Mucosa of gallbladder (tissue), 1 donor: ENCODE measurements at places on chromosomes 2 and 18. TPM values are rescaled to one million over a fixed set of nuclear protein-coding genes. Genes with fewer than 3 reads are reported as not detected.

FBXO41 gene
- total RNA-seq = 8.5 TPM

GRCh38 chr2:195513119-195513518 lies 143.9 kb upstream of the SLC39A10 start:
- no peak for DNase-seq

CETN1 gene
- total RNA-seq = not detected

SP140L gene
- 19.5 TPM for total RNA-seq

DNA sequence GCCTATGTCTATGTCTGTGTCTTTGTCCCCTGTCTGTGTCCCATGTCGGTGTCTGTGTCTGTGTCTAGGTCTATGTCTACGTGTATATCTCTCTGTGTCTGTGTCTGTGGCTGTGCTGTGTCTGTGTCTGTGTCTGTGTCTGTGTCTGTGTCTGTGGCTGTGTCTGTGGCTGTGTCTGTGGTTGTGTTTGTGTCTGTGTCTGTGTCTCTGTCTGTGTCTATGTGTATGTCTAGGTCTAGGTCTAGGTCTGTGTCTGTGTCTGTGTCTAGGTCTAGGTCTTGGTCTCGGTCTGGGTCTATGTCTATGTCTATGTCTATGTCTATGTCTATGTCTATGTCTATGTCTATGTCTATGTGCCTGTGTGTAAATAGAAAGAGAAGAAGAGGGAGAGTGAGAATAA lies 11.9 kb downstream of the IL1R2 start:
- no peak for DNase-seq

- DNase-seq = peak; percentile 38
Observed at GRCh38 chr2:33069894-33070651, 123.3 kb downstream of the LTBP1 start.

GRCh38 chr2:70420740-70421139 lies 118.9 kb upstream of the FAM136A start:
- no peak for DNase-seq

DNA sequence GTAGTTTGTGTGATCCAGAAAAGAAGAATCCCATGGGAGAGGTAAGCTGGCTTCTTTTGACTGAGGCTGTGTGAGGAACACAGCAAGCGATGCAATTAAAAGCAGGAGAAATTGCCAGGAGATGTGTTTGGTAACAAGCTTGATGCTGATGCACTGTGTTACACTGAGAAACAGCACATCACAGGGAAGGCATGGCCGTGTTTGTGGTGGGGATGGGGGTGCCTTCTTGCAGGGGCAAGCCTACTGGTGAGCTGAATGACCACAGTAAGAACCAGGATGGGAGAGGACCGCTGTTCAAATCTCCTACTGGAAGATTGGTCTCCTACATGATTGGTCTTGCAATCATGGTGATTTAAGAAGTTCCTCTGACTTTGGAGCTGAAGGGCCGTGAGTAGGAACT lies 477.7 kb upstream of the HS6ST1 start:
- DNase-seq = no peak

FBXO36 gene
- total RNA-seq = 2.3 TPM

RNF125 gene
- 6.1 TPM for total RNA-seq

- no peak for DNase-seq
Observed at GRCh38 chr18:13537022-13537780, 189.2 kb downstream of the FAM210A start.

DNA sequence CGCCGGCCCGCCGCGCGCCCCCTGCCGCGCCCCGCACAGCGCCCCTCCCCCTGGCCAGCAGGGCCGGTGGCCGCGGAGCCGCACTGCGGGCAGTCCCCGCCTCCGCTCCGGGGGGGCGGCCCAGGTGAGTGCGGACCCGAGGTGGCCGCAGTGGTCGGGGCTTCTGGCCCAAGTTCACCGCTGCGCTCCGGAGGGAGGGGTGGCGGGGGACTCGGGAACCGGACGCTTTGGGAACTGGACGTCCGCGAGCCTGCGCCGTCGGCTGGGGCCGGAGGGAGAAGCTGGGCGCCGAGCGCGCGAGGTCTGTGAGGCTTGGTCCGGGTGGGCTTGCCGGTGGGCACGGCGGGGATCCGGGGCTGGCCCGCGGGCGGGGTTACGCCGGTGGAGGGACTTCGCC lies 591 bp upstream of the LDLRAD4 start:
- no peak for DNase-seq

GRCh38 chr18:73688851-73689711 lies 458.6 kb downstream of the FBXO15 start:
- no peak for DNase-seq

- DNase-seq = no peak
Observed at GRCh38 chr18:62781893-62782292, 66.6 kb downstream of the PHLPP1 start.

- no peak for DNase-seq
Observed at GRCh38 chr18:8139891-8140406, 469.3 kb upstream of the RAB12 start.

DNA sequence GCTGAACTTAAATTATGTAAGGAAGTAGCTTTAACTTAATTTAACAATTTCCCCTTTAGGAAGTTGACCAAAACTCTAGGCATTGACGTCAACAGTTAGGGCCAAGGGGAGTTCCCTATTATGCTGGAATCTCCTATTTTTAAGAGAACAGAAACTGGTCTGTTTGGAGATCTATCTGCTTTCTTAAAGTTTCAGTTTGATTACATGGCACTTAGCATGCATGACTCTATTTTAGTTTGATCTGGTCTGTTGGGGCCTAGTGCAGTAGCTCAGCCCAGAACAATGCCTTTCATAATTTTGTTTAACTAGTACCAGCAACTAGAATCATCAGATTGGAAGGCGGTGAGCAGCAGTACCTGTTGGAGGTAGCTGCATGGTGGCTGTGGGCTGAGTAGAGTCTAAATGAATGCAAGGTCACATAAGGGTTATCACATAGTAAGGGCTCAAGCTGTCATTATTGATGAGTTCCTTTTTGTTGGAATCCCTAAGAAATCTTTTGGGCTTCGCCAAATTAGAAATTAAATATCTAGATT lies 60.5 kb upstream of the ZNG1B start:
- DNase-seq = no peak

DNA sequence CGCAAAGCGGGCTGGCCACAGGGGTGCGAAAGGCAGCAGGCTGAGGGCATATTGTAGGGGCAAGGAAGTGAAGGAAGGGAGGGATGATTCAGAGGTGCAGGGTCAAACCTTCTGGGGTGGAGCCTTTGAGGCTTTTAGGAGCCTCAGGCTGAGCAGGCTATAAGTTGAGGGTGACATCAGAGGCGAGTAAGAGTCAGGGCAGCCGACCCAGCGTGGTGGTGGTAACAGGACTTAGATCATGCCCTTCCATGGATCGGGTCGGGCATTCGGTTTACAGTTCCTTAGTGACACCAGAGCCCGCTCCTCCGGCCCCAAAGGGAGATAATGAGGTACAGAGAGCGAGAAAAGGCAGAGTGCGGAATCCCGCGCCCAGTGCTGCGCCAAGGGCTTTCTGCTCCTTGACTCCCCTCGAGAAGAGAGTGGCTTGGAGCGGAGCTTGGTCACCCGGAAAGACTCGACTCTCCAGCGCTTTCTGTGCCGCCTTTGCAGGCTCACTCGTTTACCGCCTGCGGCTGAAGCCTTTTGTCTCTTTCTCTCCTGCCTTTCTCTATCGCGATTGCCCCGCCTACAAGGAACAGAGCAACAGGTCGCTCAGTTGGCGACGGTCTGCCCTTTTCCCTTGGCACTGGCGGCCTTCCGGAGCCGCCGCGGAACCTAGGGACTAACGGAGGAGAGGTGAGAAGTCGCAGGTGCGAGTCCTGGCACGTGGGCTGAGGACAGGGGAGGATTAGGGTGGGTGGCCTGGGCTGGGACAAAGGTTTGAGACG lies 720 bp downstream of the LBX2 start:
- no peak for DNase-seq

SLC9A4 gene
- total RNA-seq = 19.9 TPM

- DNase-seq = no peak
Observed at GRCh38 chr2:166344286-166345113, 31.2 kb downstream of the SCN9A start.

GRCh38 chr18:12751503-12751884 lies 48.7 kb downstream of the PSMG2 start:
- DNase-seq = no peak

DNA sequence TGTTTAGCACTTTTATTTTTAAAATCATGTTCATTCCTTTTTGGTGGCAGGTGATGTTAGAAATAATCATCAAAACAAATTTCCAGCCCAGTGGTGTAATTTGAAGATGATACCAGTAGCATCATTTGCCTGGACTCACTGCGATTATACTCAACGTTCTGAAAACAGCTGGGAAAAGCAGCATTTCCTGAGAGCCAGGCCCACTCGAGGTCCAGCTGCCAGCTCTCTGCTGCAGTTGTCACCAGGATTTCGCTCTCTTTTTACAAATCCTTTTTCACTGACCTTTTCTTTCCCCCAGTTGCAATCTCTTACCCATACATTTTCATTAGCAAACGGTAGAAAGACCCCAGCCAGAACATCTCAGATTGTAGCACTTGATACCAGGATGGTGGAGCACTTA lies 110.6 kb upstream of the LYPD1 start:
- no peak for DNase-seq

MERTK gene
- total RNA-seq = 20.4 TPM

DNA sequence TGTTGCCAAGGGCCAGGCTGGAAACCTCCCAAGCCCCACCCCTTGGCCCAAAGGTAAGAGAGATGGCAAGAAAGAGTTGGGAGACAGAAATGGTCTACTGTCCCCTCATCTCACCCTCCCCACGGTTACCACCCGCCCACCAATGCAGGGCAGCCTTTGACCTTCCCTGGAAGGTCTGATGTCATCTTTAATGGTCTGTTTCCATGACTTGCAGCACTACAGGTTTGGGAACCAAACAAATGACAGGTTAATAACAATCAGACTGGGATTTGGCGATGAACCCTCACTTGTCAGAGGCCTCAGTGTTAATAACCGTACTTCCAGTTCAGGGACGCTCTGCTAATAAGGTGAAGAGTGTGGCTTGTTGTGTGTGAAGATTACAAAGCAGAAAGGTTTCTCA lies 70.4 kb downstream of the MRO start:
- no peak for DNase-seq

DNA sequence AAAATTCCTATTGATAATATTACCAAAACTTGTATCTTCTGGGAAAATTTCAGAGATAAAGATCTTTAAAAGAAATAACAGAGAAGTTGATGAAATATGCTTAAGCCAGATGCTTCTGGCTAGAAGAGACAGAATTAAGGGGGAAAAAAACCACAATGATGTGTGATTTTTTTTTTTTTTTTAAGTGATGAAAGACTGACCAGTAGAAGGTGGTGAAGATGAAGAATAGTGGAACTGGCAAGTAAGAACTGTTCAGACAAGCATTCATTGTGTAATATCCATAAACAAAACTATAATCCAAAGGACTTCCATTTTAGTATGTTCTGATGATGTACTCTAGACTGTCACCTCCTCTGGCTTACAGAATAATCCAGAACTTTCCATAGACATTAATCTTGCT lies 89.8 kb downstream of the INO80D start:
- DNase-seq = no peak

GRCh38 chr18:22465859-22466457 lies 48.2 kb upstream of the CTAGE1 start:
- peak; percentile 67 for DNase-seq

DNA sequence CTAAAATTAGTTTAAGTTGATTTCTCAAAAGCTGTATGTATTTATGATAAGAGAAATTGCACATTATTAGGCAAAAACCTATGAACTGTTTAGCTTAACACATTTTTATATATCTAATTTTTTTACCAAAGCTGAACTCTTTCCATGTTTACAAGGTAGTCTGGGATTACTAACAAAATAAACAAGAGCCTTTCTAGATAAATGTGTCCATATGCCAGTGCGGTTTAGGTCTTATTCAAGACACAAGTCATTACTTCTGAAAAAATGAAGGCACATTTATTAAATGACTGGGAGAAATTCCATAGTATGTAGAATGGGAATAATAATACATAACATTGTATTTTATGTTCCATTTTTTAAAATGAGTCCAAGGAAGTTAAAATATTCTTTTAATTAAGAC lies 82.0 kb downstream of the DPP4 start:
- no peak for DNase-seq

DNA sequence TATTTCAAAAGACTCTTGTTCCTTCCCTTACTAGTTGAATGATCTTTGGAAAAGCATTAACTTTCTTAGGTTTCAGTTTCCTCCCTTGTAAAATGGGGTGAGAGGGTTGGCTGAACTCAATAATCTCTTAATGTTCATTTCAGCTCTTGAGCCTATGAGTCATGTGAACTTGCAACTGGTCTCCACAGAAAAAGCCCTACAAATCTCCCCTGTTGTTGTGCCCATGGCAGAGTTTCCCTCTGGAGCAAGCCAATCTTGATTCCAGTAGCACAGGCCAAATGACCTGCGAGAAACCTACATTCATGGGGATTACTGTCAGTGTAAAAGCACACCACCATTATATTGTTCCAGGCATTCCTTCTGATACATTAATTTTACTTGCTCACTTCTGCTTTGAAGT lies 388.9 kb downstream of the ALK start:
- no peak for DNase-seq

PTCD3 gene
- 64.0 TPM for total RNA-seq

C1QL2 gene
- not detected for total RNA-seq

- peak; percentile 73 for DNase-seq
Observed at GRCh38 chr2:133568172-133568571, at the start of gene NCKAP5. Gene NCKAP5, minus strand, starts transcription at chr2:133568463. Its CDS starts 50,937 bp downstream, at chr2:133517526.

CCL20 gene
- total RNA-seq = 1.0 TPM

GRCh38 chr2:58532641-58533040 lies 291.5 kb upstream of the FANCL start:
- no peak for DNase-seq

CRYGD gene
- not detected for total RNA-seq

DNA sequence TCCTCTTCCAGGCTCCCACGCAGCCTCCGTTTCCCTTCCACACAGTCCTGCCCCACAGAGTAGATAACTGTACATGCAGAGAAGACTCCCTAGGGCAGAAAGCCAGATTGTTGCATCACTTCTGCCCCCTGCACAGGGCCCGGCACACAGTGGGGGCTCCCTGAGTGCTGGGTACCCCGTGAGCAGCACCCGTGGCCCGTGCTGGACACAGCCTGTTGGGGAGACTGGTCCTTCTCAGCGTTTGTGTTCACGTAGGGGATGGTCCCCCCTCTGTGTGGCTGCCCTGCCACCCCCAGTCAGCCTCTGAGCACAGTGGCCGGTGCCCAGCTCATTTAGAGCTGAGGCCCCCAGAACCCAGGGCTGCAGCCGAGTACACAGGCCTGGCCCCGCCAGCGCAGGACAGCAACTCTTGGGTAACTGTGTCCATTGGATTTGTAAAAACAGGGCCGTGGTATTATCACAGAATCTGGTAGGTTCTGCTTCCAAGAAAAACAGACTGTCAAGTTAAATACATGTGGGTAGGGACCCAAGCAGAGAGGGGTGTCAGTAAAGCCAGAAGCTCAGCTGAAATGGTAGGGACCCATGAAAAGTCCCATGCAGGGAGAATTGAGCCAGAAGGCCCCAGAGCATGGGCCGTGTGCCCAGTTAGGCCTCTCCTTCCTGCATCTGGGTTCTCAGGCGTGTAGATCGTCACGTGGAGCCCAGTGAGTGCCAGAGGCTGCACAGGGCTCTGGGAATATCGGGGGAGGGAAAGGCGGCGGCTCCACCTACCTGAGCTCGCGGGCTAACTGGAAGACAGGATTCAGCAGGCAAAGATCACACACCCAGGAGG lies 257.3 kb downstream of the ATAD2B start:
- DNase-seq = peak; percentile 83
